ENCODE measurements at places on chromosomes 1 and 21. TPM values are rescaled to one million over a fixed set of nuclear protein-coding genes. Genes with fewer than 3 reads are reported as not detected.

The TPRG1L gene
- total RNA-seq, result 29.4 TPM

The DIP2A gene
- 43.6 TPM for total RNA-seq

The DNM3 gene
- total RNA-seq, result 8.2 TPM

The LAD1 gene
- total RNA-seq, result 0.09 TPM

The EIF3I gene
- 353 TPM for total RNA-seq

The KIF14 gene
- 3.1 TPM for total RNA-seq

The ADAM30 gene
- total RNA-seq, result not detected

The CAPN8 gene
- total RNA-seq, result not detected

The SPRR2A gene
- not detected for total RNA-seq

The PDZK1IP1 gene
- total RNA-seq, result 0.42 TPM

The TNFAIP8L2 gene
- 0.14 TPM for total RNA-seq

The DYRK1A gene
- 75.6 TPM for total RNA-seq

The KCNJ9 gene
- not detected for total RNA-seq

The FTCD gene
- 0.17 TPM for total RNA-seq

The SLAMF1 gene
- total RNA-seq, result not detected

The EPHB2 gene
- 35.1 TPM for total RNA-seq

The ERO1B gene
- total RNA-seq, result 4.4 TPM

The UTS2 gene
- total RNA-seq, result not detected

The BCL2L15 gene
- total RNA-seq, result 0.17 TPM

The ST6GALNAC5 gene
- total RNA-seq, result not detected

The CD1B gene
- not detected for total RNA-seq

The SELE gene
- total RNA-seq, result 5.7 TPM

Data from dermis blood vessel endothelial cell (primary cell).